Glutamatergic neuron (in vitro differentiated cells): ENCODE measurements at places on chromosomes 6 and 20.

DNA sequence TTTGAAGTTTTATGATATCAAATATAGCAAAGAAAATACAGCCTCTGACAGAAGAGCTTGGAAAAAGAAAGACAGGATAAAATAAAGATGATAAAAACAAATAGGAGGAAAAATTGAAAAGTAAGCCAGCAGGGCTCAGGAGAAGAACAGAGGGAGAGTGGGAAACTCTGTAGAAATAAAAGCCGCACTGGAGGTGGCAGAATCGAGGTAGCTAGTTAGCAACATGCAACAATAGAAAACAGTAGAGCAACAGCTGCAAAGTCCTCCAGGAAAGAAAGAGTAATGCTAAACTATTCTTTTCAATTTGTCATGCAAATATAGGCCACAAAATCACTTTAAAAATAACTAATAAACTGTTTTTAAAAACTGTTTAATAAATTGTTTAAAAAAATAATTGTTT lies 28.8 kb downstream of the HBS1L start:
- no peak for DNase-seq

- DNase-seq: no peak
Observed at GRCh38 chr20:48850257-48850976, 22.6 kb upstream of the PREX1 start.

- DNase-seq: no peak
Observed at GRCh38 chr20:62051144-62051543, 14.5 kb downstream of the TAF4 start.

DNA sequence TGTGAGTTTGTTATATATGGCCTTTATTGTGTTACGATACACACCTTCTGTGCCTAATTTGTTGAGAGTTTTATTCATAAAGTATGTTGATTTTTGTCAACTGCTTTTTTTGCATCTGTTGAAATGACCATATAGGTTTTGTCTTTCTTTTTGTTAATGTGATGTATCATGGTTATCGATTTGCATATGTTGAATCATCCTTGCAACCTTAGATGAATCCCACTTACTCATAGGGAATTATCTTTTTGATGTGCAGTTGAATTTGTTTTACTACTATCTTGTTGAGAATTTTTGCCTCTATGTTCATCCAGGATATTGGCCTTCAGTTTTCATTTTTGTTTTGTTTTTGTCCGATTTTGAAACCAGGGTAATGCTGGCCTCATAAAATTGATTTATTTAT lies 45.7 kb upstream of the TPD52L1 start:
- DNase-seq: no peak
